ENCODE measurements at places on chromosomes 1 and 21.

- peak; percentile 21 for DNase-seq
Observed at GRCh38 chr1:210292231-210292871, 36.4 kb upstream of the HHAT start.

GRCh38 chr1:109466452-109467300, at the start of gene SYPL2:
TSS of gene SYPL2 (plus strand) at chr1:109466546. CDS start at chr1:109466844, 298 bp downstream.
- no peak for DNase-seq

DNA sequence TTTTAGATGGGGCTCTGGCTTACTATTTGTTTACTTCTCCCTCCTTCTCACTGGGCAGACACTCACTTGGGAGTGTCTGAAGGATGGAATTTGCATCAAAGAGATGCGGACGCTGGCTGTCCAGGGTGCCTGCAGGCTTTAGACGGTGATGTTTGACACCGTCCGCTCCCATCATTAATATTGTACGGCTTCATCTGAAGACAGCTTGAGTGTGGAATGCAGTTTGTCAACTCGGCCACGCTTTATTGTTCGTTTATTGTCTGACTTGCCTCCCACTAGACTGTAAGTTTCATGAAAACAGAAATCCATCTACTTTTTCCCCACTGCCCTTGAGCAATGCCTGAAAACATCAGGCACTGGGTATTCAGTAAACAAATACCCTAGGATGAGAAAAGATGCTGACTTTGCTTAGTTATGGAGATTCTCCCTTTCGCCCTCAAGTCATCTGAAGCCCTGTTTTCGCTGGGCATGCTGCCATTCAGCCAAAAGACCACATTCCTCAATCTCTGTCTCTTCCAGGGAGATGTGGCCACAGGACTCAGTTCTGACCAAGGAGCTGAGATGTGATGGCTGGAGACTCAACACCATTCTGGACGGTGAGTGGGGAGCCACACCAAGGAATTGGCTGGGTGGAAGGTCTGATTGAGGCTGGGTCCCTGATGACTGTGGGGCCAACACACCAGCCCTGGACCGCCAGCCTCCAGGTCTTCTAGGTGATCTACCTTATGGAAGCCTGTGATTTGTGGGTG, 87.6 kb downstream of the BCAR3 start:
- no peak for DNase-seq

GRCh38 chr1:14925336-14926136, 228.0 kb upstream of the TMEM51 start:
- DNase-seq, result no peak

DNA sequence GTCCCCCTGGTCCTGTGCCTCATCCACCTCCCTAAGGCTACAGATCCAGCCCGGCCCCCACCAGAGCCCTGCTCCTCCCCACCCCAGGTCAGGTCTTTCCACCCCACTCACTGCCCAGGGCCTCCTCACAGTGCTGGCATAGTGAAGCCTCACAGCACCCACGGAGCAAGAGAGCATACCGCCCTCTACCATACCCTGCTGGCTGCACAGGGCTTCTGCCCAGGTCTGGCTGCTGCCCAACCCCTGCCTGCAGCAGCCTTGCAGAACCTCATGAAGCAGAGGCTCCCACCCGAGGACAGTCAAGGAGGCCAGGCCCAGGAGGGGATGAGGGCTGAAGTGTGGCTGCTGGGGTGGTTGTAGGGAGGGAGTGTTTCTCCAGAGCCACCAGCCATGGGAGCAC, 19.7 kb upstream of the ARF1 start:
- no peak for DNase-seq

DNA sequence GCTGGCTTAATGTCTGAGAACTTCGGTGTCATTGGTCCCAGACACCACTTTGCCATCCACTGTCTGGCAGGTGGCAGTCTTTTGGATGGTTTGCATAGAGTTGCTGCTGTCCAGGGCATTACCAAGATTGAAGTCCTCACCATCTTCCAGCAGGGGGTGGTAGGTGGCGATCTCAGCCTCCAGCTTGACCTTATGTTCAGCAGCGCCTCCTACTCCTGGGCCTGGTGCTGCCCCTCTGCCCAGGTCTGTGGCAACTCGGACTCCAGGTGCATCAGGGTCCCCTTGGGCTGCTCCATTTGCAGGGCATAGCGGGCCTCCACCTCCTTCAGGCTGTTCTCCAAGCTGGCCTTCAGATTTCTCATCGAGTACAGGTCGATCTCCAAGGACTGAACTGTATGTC, 573.3 kb upstream of the NCAM2 start:
- DNase-seq, result no peak

GRCh38 chr1:2525920-2526823, at the start of gene PANK4:
TSS of gene PANK4 (minus strand) at chr1:2526596. CDS start at chr1:2526587, 9 bp downstream.
- DNase-seq, result peak; percentile 84

- DNase-seq, result no peak
Observed at GRCh38 chr1:236830560-236830959, 35.5 kb downstream of the MTR start.

DNA sequence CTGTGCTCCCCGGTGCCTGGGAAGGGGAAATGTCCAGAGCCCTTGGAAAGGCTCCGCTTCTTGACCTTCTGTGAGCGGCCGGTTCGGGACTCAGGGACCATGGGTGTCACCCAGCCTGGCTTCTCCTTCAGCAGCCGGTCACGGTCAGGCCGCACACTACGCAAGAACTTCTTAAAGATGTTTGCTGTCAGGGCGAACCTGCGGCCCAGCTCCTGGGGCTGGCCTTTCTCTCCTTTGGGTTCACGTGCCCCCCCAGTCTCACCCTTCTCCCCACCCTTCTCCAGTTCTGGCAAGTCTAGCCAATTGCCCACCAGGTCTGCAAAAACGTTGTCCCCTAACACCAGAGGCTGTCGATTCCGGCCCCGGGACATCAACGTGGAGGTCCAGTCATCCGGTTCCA, 12.1 kb downstream of the INKA2 start:
- DNase-seq, result no peak

- no peak for DNase-seq
Observed at GRCh38 chr1:40049725-40050124, 9.2 kb downstream of the CAP1 start.
